NCI-H446 (cell line): ENCODE measurements at places on chromosomes 6 and 20.

- no peak for DNase-seq
These were observed 97.8 kb upstream of the CARMIL1 start for GRCh38 chr6:25181350-25181724.

DNA sequence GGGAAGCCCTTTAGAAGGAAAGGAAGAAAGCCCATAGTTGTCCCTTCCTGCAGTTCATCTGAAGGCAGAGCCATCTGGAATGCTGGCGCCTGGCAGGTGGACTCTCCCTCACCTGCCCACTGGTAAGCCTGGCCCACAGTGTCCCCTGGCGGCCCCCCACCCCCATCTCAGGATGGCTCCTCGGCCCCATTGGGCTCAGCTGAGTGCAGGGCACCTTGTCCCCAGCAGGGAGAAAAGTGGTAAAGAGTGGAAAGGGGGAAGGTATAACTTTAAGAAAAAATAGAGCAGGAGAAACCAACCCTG, 12.6 kb downstream of the SS18L1 start:
- DNase-seq = no peak

- no peak for DNase-seq
These were observed 292.6 kb upstream of the PREP start for GRCh38 chr6:105695461-105695860.

GRCh38 chr6:127946388-127946787, 45.5 kb upstream of the THEMIS start:
- no peak for DNase-seq

DNA sequence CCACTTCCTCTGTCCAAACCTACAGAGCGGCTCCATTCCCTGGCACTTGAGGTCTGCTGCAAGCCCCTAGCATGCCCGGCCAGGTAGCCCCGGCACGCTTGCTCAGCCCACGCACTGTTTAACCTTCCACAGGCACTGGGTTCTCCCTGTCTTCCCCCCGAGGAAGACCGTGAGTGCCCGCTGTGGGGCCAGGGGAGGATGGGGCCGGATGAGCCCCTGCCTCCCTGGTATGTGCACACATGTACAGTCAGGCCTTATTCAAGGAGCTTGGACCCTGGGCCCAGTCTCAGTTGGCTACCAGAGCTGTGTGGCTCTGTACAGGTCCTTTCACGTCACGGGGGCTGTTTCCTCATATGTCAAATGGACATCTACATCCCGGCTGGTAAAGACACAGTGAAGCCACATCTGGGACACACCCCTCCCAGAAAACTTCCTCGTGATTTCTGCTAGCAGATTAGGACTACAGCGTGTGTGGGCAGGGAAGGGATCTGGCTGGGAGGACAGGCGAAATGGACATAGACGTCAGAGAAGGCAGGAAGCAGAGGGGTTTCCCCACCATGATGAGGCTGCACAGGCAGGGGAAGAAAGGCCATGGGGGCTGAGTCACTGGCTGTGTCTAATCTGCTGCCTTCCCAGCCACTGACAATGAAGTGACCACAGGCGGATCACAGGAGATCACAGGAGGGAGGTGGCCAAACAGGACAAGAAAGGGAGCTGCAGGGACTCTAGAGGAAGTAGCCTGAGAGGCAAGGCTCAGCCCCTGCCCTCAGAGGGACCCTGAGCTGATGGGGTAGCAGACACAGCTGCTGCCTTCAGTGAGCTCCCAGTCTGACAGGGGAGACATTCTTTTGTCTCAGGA, 62.9 kb downstream of the MRPL14 start:
- DNase-seq = no peak

- DNase-seq = no peak
These were observed 35.0 kb downstream of the BTBD9 start for GRCh38 chr6:38604700-38605099.

- DNase-seq = no peak
These were observed 24.7 kb upstream of the RALGAPA2 start for GRCh38 chr20:20737158-20737557.

- DNase-seq = no peak
These were observed 83.6 kb downstream of the LCA5 start for GRCh38 chr6:79453558-79454042.

- DNase-seq = no peak
These were observed 45.6 kb downstream of the LY86 start for GRCh38 chr6:6633898-6634734.

DNA sequence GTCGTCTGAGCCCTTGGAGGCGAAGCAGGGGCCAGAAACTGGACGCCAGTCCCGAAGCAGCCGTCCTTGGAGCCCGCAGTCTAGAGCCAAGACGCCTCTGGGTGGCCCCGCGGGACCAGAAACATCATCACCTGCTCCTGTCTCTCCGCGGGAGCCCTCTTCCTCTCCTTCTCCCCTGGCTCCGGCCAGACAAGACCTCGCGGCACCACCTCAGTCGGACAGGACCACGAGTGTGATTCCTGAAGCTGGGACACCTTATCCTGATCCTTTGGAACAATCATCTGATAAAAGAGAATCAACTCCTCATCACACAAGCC, 416 bp downstream of the RSPH4A start:
- DNase-seq = no peak

DNA sequence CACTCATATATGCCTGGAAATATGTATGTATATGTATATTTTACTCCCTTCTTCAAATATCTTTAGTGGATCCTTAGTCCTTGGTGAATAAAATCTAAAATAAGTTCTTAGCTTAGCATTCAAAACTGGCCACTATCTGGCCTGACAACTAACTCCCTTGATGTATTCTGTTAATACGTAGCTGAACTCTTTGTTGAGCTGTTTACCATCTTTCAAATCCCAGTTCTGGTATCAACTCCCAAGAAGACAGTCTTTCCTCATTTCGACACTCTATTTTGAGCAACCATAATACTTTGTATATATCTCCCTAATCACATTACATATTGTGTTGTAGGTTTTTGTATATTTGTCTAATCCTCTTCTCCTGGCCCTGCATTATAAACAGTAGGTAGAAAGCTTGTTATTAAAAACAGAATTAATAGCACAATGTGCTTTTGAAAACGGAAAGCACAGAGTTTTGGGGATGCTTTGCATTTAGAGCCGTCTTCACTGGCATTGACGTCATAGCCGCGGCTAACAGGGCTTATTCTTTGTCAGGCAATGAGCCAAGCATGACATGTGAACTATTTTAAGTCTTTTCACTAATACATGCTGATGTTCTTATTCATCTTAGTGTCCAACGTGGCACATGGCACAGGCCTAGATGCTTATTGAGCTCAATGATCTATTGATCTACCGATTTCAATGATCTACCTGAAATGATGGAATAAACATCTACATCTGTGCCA, 47.2 kb upstream of the CCN2 start:
- DNase-seq = no peak

GRCh38 chr6:136643850-136644596, 93.8 kb upstream of the MAP7 start:
- DNase-seq = peak; percentile 74

DNA sequence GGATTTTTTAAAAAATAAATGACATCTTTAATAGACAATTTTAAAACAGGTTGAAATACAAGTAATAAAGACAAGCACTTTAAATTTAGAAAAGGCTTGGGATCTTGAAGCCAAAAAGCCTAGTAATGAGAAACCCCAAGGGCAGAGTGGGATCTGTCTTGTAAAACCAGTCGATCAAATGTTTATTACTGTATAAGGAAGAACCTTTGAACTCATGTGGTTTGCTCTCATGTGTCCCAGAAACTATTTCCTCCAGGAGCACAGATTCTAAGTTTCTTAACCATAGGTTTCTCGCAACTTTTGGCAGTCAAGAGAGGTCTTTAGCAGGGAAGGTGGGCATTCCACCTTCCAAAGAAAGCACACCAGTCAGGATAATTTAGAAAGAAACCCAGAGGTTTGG, 541.7 kb upstream of the BTBD3 start:
- no peak for DNase-seq

DNA sequence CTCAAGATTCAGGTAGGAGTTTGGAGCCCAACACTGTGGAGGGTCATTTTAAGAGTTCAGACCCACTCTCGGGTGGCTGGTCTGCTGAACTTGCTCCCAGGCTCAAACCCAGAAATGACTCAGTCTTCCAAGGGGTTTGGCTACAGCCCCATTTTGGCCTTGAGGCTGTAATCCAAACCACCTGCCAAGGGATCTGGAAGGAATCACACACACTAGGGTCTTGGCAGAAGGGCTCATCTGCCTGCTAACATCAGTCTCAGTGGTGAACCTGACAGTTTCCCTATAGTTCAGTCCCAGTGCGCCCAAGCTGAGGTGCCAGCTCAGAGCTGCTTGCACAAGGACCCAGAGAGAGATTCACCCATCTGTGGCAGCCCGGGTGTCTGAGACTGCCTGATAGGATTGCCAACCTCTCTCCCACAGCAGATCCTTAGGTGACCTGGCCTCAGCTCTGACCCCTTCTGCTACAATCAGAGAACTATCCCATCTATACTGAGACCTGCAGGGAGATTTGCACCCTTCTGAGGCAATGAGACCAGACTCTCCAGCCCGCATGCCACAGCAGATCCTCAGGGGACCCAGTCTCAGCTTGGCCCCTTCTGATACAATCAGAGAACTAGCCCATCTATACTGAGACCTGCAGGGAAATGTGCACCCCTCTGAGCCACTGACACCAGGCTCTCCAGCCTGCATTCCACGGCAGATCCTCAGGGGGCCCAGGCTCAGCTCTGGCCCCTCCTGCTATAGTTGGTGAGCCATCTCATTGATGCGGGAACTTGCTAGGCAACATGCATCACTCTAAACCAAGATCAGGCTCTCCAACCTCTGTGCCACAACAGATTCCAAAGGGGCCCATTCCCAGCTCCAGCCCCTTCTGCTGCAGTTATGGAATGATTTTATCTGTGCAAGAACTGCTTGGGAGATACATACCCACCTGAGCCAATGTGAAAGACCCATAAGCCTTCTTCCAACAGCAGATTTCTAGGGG, 48.2 kb downstream of the THBS2 start:
- no peak for DNase-seq

DNA sequence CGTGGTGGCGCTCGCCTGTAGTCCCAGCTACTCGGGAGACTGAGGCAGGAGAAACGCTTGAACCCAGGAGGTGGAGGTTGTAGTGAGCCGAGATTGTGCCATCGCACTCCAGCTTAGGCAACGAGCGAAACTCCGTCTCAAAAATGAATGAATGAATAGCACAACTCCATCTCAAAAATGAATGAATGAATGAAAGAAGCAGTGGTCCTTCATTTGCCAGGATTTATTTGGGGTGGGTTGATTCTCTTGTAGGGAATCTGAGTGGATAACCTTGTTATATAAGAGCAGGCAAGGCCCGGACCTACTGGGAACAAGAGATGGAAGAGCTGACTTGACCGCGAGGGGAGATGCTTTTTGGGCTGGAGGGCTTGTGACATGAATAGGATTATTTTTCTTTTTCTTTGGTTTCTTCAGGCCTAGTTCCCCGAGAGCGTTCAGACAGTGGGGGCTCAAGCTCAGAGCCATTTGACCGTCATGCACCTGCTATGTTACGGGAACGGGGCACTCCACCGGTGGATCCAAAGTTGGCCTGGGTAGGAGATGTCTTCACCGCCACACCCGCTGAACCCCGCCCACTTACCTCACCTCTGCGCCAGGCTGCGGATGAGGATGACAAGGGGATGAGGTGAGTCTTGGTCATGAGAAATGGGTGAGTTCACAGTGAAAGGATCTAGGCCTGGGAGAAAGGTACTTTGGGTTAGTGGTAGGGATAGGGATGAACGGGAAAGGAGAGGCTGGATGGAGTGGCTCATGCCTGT, 9.8 kb downstream of the PRRC2A start:
- DNase-seq = no peak

GRCh38 chr20:35133735-35134134, 13.4 kb downstream of the EDEM2 start:
- no peak for DNase-seq
